ENCODE measurements at places on chromosomes 13 and 19. TPM values are rescaled to one million over a fixed set of nuclear protein-coding genes. Genes with fewer than 3 reads are reported as not detected.

Gene IGFL3
- total RNA-seq: not detected

Gene IGFL4
- total RNA-seq: 0.41 TPM

Gene CNN2
- 42.3 TPM for total RNA-seq

Gene POSTN
- total RNA-seq: 795 TPM

DNA sequence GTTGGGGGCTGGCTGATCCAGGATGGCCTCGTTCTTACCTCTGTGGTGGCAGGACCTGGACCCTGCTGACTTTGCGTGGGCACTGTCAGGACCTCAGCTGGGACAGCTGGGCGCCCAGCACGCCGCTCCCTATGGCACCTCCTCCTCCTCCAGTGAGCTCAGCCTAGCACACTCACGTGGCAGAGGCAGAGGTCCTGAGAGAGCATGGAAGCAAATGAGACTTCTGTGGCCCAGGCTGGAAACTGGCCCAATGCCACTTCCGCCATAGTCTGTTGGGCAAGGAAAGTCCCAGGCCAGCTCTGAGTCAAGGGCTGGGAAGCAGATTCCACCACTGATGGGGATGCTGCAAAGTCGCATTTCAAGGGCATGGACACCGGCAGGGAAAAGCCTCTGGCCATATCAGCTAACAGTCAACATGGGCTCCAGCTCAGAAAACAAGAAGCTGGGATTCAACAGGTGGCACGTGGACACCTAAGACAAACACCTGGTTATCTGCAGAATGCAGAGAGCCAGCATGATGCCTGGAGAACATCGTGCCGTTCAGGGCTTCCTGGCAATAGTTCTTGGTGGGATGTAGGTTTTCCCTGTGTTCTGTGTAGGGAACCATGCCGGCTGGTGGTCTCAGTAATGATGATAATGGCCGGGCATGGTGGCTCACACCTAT lies 16.7 kb downstream of the MYBPC2 start:
- no peak for DNase-seq

- DNase-seq: no peak
Observed at GRCh38 chr19:44973982-44974735, 19.0 kb downstream of the CLPTM1 start.

GRCh38 chr13:97719736-97720135 lies 233.7 kb upstream of the IPO5 start:
- DNase-seq: no peak

DNA sequence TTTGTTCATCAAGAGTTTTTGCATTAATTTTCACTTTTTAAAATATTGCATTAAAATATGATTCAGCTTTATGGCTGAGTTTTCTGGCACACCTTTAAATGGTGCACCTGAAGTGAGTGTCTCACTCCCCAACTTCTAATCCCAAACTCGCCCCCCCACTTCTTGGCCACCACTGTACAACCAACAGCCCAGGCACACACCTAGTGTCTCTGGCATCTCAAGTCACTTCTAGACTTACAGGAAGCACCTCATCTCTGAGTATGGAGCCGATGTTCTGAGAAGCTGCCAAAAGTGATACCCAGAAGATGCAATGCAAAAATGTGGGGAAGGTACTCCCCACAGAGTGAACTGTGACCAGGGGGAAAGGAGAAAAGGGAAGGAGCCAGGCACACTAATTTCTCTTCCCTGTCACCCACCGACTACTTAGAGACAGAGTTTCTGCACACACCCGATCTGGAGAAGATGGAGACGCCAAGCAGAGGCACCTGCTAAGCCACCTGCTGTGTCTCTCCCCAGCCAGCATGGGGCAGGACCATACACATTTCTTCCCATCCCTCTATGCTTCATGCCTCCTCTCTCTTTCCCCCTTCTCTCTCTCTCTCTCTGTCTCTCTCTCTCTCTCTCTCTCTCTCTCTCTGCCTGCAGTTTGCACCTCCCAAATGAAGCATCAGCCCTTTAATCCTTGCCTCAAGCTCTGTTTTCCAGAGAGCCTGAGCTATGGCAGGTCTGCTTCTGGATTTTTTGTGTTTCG lies 155.3 kb upstream of the ZNF507 start:
- DNase-seq: no peak

DNA sequence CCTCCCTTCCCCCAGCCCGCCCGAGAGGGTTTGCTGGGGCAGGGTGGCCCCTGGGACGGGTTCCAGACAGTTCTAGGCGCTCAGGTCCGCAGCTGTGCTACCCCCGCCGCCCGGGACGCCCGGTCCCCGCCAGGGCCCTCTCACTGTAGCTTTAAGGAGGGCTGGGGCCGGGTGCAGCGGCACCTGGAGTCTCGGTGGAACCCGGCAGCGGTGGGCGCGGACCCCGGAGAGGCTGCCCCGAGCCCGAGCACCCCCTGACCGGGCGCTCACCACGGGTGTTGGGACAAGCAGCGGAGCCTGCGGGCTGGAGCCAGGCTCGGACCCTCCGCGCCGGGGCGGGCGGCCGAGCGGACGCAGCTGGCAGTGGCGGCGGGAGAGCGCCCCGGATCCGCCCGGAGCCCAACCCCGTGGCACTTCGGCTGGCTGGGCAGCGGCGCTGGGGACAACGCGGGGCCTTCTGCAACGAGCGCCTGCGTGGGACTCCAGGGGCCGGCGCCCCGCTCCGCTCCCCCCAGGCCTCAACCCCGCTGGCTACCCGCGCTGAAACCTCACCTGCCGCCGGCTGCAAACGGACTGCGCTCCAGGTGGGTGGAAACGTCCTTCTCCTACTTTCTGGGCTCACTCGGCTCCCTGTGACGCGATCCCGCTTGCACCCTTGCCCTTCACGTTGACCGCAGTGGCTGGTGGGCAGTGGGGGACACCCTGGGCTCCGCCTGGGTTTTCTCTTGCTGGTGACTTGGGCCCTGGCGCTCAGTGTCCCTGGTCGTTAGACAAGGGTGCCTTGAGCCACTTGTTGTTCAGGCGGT lies 81.1 kb downstream of the ZNF429 start:
- peak; percentile 42 for DNase-seq

DNA sequence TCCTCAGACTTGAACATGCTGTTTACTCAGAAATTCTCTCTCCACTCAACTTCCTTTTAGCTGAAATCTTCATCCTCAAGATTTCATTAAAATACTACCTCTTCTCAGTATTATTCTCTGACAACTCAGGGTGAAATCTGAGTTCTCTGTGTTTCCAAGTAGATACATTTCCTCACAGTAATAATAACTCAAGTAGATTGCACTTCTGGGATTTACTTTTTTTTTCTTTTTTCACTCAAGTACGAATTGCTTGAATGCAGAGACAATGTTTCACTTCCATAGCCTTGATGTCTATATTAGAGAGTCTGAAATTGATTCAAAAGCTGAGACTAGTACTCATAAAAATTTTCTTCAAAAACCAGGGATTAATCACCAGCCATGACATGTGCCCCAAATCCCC lies 166.4 kb downstream of the SLITRK5 start:
- DNase-seq: no peak

DNA sequence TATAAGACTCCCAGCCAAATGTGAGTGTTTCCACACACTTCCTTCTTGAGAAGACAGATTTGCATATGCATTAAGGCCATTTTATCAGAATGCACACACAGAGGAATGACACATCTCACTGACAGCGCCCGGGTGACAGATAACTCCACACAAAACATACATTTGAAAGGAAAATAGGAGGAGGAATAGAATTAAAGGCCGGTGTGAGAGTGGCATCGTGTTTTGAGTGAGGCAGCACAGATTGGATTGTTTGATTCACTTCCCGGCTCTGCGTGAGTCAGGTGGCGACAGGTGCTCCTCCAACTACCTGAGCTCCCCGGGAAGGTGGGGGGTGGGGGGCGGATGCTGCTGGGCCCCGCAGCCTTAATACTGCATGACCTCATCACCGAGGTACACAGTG lies 429.0 kb downstream of the TSHZ3 start:
- no peak for DNase-seq

DNA sequence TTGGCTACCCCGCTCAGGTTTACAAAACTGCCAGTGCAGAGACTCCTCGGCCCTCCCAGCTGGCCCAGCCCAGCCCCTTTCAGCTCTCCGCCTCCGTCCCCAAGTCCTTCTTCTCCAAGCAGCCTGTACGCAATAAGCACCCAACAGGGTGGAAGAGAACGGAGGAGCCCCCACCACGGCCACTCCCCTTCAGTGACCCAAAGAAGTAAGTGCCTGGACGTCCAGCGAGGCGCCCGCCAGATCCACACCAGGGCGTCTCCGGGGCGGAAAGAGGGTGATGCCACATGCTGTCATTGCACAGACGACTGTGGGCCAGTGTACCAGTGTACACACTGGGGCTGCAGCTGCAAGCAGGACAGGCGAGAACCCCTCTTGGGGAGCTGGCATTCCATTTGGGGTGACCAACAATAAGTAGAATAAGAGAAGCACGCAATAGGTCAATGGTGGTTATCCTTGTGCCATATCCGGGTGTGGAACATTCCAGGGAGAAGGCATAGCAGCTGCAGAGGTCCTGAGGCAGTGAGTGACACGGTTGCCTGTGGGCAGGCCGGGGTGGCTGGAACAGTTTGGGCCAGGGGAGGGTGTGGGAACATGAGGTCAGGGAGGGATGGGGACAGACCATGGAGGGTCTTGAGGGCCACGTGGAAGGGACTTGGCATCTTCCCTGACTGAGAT lies 41.3 kb downstream of the DPF1 start:
- DNase-seq: no peak

DNA sequence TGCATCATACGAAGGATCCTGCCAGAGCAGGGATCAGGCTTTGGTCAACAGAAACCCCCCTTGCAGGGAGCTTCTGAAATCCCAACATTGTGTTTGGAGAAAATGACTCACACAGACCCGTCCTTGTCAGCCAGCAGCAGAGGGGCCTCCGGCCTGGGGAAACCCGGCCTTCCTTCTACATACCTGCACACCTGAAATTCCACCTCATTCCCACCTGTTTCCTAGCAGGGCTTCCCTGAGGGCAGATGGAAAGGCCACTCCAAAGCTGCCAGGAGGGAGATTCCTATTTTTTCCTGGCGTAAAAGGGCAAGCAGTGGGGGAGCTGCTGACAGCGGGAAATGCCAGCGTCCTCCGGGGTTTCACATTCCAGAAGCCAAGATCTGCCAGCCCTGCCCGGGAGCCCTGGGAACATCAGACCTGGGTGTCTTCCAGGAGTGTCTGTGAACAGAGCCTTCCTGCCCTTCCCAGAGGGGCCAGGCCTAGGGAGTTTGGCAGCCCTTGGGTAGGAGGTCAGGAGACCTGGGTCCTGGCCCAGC lies 3.0 kb upstream of the IGFL1 start:
- no peak for DNase-seq

DNA sequence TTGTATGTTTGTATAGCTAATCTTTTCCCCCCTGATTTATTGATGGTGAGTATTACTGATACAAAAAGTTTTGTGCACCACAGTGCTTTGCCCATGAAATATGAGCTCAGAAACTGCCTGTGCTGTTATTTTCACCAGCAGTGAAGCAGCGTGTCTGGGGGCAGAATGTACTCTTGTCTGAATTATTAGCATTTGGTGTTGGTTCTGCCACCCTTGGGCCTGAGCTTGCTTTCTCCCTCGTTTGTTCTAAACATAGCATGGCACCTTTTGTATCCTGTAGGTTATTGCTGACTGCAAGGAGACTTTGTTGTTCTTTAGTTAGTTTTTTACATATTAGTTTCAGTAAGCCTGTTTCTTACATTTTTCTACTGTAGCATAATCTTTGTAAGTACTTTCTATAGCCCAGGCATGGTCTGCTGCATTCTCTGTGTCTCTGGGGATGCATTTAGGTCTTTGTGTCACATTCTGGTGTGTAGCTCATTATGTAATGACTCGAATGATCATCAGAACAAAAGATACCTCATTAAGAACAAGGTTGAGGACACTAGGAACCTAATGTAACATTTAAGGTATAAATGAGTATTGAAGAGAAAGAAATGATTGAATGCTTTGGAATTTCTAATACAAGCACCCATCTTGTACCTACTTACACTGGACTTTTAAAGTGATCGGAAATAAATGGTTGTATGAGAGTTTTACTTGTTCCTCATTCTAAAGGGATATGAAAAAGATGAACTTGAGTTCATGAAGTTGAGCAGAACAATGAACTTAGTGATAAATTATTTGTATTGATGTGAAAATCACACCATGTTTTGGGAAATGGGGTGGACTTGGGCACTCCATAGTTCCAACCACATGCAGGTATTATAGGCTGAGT lies 50.3 kb upstream of the GPI start:
- DNase-seq: no peak

GRCh38 chr19:56312787-56313657 lies 1.6 kb downstream of the ZSCAN5A start:
- DNase-seq: no peak
